ENCODE measurements at places on chromosomes 4 and X.

DNA sequence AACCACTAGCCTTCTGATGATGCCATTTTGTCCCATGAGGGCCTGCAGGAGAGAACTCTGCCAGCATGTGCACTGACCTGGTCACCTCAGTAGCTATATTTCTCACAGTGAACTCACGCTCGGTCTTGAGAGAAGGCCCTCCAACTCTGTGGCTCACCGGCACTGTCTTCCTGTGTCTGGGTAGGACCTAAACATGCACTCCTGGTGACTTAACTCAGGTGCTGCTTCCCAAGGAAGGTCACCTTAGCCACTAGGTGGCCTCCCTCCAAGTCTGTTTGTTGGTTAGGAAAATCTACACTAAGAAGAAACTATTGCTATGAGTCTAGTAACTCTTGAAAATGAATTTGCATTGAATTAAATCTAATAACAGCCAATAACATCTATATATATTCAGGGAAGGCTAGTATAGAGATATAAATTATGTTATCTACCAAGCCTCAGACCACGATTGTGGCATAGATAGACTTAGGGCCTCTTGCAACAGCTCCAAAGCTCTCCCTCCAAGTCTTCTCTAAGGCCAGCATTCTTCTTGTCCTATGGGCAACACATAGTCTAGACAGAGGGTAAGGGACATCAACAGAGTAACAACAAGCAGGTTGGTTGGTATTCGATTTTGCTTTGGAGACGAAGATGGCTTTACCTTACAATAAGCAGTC lies 24.7 kb downstream of the TLR10 start:
- DNase-seq = no peak

DNA sequence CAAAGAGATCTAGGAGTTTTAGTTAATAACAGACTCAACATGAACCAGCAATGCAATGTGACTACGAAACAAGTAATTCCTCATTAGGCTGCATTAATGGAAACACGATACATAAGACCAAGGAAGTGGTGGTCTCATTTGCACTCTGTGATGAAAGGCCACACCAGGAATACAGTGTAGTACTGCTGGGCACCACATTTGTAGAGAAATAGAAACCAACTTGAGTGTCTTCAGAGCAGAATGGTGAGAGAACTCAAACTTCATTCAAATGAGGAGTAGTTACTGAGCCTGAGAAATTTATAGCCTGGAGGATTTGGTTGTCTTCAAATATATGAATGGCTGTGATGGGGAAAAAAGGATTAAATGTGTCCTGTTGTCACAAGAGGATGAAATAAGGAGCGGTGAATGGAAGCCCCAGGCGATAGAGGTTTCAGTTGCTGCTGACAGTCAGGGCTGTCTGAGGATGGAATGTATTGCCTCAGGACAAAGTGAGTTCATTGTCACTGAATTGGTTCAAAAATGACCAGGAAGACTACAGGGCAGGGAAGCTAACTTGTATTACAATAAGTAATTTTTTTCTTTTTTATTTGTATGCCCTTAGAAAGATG lies 50.9 kb downstream of the NFKB1 start:
- no peak for DNase-seq

DNA sequence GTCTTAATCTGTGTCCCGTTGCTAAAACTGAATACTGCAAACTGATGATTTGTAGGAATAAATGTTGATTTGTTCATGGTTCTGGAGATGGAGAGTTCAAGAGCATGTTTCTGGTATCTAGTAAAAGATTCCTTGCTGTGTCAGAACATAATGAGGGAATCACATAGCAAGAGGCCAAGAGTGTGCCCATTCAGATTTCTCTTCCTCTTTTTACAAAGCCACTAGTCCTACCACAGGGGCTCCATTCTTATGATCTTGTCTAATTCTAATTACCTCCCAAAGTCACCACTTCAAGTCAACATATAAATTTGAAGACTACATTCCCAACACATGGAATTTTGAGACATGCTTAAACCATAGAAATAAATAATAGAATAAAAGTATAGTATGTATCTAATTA lies 608.8 kb upstream of the EPHA5 start:
- DNase-seq = no peak

DNA sequence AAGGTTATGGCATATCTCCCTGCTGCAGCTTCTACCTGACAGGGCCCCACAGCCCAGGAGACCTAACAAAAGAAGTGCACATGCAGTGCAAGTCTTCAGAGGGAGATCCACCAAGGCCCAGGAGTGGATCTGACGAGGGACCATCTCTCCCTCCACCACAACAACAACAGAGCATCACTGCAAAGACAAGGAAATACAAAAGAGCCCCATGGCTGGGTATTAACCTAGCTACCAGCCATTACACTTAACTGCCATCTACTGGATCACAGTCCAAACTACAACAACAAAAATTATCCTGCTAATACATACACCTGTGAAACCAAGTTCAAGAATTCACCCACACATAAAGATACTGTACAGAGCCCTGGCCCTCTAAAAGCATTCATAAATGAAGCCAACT lies 280.2 kb upstream of the SLC7A11 start:
- DNase-seq = no peak

DNA sequence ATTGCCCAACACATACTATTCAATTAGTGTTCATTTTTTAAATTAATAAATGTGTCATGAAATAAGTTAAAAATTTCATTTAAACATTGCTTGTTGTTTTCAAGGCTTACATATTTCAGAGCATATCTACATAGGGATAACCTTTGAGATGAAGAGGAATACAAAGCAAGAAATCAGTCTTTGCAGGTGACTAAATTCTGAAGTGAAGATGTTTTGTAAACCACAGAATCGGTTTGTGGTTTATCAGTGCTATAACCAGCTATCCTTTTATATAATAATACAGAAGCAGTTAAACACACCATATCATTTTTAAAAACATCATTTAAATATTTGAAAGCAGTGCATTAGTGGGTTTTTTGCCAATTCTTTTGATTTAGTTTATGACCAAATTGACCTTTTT lies 26.9 kb downstream of the FAM241A start:
- DNase-seq = no peak

DNA sequence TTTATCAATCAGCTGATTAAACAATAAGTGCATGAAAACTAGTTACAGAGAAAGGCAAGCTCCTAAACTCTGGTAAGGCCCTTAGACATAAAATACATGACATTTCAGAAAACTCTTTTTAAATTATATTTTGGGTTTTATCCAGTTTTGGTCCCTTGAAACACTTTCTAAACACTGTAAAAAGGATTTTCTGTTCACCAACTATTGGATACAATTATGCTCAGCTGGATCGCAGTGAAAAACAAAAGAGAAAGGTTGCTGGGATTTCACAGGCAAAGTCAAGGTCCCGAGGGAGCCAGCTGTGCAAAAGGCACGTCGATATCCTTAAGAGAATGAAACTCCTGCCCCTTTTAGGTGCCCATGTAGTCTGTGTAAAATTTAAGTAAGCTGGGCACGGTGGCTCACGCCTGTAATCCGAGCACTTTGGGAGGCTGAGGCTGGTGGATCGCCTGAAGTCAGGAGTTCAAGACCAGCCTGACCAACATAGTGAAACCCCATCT lies 1018.4 kb upstream of the INTU start:
- no peak for DNase-seq

DNA sequence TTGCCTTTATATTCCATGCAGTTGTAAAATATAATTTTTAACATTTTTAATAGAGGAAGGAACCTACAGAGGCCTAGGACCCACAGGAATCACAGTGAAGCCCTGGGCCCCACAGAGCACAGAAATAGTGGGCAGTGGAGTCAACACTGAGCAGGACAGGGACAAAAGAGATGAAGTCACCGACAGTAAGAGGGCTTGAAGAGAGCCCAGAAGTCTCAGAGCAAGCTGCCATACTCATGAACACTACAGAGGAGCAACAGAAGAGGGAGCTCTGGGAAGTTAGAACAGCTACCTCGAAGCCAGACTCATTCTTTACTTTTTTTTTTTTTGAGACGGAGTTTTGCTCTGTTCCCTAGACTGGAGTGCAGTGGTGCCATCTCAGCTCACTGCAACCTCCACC lies 149.3 kb upstream of the TENM3 start:
- no peak for DNase-seq

GRCh38 chr4:123256901-123257300 lies 139.7 kb upstream of the SPRY1 start:
- no peak for DNase-seq

GRCh38 chrX:10087391-10087790 lies 69.4 kb upstream of the CLCN4 start:
- peak; percentile 41 for DNase-seq

Measured in activated CD8-positive, alpha-beta memory T cell treated with anti-CD3 and anti-CD28 coated beads for 24 hours (primary cell).